Activated CD4-positive, alpha-beta T cell treated with anti-CD3 and anti-CD28 coated beads, Interleukin-2, amount 50 U/mL, for 16 hours (primary cell): ENCODE measurements at places on chromosomes 13 and 19.

DNA sequence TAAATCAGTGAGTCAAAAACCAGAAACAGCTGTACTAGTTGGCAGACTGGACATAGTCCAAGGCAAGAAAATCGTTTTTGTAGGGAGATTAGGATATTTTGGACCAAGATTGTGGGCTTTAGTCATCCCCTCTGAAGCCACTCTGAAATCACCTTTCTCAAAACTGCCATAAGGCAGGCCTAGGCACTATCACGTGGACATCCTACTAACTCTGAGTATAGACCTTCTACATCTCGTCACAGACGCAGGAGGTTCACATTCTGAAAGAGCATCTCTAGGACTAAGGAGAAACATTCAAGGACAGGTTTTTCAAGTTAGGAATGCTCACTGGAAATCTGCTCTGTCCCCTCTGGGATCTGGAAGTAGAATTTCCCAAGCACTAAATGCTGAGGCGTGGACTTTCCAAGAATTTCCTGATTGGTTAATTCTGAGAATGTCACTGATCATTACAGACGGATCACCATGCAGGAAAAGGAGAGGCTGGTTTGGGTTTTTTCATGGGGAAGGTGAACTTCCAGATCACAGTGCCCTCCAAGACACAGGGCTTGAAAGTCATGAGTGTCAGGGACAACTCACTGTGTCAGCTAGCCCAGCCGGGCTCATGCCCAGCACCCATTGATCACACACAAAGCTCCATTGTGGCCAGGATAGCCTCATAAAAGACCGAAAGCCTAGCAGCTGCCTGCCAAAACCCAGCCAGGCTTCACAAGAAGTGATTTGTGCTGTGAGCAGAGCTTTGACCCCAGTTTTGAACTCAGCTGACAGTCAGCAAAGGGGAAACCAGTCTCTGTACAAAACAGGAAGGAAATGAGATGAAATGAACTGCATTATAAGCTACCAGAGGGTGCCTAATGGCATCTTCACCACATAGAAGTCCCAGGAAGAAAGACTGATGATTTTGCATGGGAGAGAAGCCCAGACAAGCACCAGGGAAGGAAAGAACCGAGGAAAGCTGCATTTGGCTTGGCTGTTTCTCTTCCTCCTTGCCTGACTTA, 2.7 kb upstream of the RUBCNL start:
- DNase-seq: peak; percentile 13

- DNase-seq: no peak
These were observed 22.4 kb downstream of the ZNF329 start for GRCh38 chr19:58128041-58128685.

DNA sequence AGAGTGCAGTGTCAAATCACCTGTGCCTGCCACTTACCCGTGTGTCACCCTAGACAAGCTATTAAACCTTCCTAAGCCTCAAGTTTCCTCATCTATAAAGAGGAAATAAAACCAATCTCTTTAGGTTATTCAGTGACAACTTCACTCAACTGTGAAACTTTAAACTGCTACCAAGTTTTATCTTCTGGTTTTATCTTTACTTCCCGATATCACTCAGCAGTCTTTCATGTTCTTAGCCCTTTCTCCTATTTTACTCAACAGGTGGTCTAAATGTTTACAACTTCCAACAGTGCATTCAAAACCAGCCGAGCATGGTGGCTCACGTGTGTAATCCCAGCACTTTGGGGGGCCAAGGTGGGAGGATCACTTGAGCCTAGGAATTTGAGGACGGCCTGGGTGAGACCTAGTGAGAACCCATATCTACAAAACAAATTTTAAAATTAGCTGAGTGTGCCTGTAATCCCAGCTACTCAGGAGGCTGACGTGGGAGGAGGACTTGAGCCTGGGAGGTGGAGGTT, 59.6 kb downstream of the GPALPP1 start:
- DNase-seq: peak; percentile 79

DNA sequence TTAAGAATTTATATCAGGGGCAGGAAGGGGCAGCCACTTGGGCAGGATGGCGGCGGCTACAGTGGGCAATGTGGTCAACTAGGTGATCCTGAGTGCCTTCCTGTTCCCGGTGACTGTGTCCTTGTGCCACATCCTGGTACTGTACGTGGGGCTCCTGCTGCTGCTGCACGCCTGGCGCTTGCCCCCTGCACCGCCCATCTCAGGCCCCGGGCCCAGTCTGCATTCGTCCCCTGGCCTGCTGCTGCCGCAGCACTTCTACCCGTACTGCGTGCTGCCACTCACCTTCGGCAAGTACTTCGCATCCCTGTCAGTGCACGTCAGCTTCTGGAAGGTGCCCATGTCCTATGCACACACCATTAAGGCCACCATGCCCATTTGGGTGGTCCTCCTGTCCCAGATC, 40.1 kb downstream of the IFT88 start:
- no peak for DNase-seq

- no peak for DNase-seq
These were observed 1.7 kb downstream of the GNG7 start for GRCh38 chr19:2700660-2701360.

- DNase-seq: no peak
These were observed 5.9 kb downstream of the RPL18A start for GRCh38 chr19:17865364-17866311.

DNA sequence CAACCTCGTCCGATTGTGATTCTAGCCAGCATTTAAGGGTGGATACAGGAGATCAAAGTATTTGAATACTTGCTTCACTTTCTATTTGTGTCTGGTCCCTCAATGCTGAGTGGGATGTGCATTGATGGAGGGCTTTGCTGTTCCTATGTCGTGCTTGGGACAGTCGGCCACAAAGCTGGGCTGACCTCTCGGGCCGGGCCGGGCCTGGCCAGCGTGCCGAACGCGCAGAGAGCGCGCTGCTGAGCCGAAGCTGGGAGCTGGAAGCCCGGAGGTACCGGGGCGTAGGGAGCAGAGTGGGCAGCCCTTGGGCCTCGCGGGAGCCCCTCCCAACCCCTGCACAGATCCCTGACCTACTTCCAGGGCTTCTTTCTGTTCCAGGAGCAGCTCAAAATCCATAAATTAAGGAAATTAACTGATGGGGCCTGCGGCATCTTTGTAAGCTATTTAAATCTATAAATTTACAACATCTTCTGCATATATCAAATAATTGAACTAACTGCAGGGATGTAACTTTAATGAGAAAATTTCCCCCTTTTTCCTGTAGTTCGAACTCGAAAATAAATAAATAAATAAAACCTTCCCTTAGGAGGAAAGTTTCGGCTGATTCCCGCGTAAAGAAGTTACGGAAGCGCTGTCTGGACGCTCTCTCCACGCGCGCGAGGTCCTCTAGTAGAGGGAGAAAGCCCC, 1.8 kb upstream of the KCTD15 start:
- DNase-seq: no peak
